ENCODE measurements at places on chromosomes 6 and 20.

- no peak for DNase-seq
These were observed 22.0 kb downstream of the ACSS1 start for GRCh38 chr20:25035921-25036320.

DNA sequence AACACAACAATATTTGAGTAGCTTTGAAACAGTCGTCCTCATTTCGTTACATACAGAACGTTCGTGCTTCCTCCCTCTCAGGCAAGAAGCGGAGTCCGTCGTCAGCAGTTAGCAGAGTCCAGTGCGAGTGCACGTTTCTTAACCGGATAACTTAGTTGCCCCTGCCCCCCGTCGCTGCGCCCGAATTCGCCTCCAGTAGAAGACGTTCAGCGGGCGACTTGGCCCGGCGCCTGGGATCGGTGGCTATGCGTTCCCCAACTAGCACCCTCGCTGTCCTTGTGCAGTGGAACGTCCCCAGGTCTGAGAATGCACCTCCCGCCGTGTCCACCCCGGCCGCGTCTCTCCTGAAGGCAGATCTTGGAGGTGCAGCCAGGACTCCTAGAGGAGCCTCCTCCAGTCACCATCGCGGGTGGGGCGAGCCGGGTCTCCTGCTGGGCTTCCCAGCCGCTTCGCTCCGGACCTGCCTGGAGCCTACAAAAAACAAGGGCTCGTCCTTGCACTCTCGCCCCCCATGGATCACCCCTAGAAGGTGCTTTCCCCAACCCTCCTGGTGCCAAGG lies 910 bp upstream of the PCSK2 start:
- DNase-seq, result no peak

DNA sequence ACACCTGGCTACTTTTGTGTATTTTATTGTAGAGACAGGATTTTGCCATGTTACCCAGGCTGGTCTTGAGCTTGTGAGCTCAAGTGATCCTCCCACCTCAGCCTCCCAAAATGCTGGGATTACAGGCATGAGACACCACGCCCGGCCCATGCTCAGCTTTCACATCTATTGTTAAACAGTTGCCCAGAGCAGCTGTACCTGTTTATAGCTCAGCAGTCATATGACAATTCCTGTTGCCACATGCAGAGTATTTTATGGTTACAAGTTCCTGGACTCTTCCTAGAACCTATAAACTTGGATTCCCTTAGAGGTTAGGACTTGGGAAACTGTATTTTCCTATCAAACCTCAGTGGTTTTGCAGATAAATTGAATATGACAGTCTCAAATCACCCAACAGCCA lies 188.3 kb upstream of the KCNG1 start:
- DNase-seq, result no peak

- no peak for DNase-seq
These were observed 45.8 kb upstream of the ARID1B start for GRCh38 chr6:156731396-156731795.

GRCh38 chr6:28005975-28006374 lies 48.9 kb downstream of the OR2B6 start:
- no peak for DNase-seq

GRCh38 chr6:24932832-24933231 lies 2.9 kb downstream of the RIPOR2 start:
- DNase-seq, result no peak

GRCh38 chr6:75124983-75125382 lies 80.9 kb downstream of the COL12A1 start:
- no peak for DNase-seq

GRCh38 chr6:108423982-108424705 lies 129.3 kb downstream of the AFG1L start:
- no peak for DNase-seq

GRCh38 chr20:41407607-41408006 lies 41.0 kb upstream of the EMILIN3 start:
- no peak for DNase-seq

DNA sequence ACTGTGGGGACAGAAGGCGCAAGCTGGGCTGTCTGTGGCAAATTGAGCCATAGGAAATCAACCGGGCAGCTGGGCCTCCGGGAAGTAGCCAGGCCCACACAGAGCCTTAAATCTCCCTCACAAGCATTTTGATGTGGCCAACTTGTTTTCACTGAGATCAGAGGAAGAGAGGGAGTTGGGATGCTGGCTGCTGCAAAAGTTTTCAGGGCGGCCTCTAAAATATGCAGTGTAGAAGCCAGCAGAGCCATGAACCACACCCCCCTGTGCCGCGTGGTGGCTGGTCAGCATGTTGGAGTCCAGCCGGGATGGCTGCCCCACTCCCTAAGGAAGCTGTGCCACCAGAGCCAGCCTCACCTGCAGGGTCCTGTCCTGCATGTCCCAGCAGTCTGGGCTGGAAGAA lies 167.4 kb downstream of the CDC5L start:
- no peak for DNase-seq

DNA sequence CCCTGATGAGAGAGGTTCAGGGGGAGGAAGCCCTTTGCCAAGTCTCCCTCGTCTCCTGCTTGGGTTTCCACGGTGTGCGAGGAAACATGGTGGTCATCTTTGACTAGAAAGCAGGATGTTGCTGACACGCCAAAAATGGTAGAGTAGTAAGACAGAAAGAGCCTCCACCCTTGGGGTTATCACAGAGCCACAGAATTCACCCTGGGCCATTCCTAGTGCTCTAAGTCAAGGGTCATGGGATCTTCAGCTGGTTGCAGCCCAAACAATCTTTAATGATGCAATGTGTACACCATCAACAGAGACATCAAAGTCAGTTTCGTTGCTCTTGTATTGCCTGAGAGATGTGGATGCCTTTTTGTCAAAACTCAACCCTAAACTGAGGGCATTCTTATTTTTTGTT lies 201.9 kb downstream of the LY86 start:
- DNase-seq, result no peak

All from germinal center (tissue), 1 donor.